ENCODE measurements at places on chromosomes 16 and 17. TPM values are rescaled to one million over a fixed set of nuclear protein-coding genes. Genes with fewer than 3 reads are reported as not detected.

DNA sequence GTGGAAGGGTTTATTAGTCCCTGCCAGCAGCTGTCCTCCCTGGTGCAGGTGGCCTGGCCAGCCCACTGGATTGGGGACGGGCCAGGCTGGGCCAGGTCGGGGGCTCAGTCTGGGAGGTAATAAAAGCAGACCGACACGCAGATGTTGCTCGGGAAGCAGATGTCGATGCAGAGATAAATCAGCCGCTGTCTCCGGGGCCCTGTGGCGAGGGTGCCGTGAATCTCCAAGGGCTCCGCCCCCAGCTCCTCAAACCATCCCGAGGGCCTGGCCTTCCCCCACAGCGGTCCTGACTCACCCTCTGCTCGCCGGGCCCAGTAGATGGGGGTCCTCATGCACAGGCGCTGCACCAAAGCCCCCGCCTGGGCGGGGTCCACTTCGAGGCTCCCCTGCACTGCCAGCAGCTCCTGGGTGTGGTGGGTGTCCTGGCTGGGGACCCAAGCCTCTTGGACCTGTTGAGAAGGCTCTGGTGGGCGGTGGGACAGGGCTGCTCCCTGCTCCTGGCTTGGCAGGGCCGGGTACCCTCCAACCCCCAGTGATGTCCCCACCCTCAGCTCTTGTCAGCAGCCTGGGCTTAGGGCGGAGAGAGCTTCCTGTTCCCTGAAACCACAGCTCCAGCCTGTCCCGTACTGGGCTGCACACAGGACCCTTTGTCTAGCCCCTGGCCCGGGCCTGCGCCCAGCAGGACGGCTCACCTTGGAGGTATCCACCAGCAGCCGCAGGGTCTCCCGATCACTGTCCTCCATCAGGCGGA is 1.2 kb downstream of the BRICD5 start:
- DNase-seq, result no peak

DNA sequence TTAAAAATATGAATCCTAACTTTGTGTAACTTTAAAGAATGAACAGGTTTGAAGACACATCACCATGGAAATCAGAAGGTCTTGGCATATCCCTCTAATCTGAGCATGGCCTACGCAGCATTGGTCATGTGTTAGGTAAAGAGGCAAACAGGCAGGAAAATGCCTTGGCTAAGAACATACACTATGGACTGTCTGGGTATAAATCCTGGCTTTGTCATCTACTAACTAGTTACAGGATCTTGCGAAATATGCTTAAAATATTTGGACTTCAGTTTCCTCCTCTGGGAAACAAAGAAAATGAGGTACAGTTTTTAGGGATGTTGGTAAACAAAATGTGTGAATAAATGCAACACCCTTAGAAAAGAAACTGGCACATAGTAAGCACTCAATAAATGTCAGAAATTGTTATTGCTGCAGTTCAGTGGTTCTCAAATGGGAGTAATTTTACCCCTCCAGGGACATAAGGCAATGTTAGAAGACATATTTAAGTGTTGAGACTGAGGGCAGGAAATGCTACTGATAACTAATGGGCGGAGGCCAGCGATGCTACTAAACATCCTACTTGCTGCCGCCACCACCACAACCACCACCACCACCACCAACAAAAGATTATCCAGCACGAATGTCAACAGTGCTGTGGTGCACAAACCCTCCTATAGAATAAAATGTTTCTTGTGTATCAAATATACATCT is 770.8 kb upstream of the SOX9 start:
- no peak for DNase-seq

GRCh38 chr17:12958786-12959185 is 59.0 kb downstream of the ELAC2 start:
- no peak for DNase-seq

DNA sequence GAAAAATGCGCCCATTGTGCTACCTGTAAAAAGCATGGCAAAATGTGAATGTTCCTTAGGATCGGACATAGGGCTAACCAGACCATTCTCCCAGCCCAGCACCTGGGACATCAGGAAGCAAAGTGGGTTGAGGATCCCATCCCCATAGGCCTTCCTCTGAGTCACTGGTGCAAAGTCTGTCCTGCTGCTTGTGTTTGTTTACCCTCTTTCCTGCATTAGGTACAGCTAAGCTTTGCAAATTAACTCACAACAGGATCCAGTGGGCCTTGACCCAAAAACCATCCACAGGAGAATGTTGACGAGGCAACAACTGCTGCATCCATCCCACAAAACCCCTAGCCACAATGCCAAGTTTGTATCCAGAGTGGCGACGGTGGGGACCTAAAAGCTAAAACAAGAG is 106.2 kb downstream of the GRIN2A start:
- DNase-seq, result no peak

GRCh38 chr16:52283018-52283417 is 263.9 kb downstream of the TOX3 start:
- DNase-seq, result no peak

Gene SMIM22
- 13.4 TPM for total RNA-seq

All from urinary bladder (tissue), 4 donors.